ENCODE measurements at places on chromosomes 16 and 17. TPM values are rescaled to one million over a fixed set of nuclear protein-coding genes. Genes with fewer than 3 reads are reported as not detected.

- no peak for DNase-seq
- H3K27ac ChIP-seq: no peak overlapping the region
- H3K4me1 ChIP-seq: no peaks in the 10 kb centered on the region
- no peaks in the 10 kb centered on the region for H3K27me3 ChIP-seq
- H3K36me3 ChIP-seq: no peaks in the 10 kb centered on the region
- no peak overlapping the region for H3K4me3 ChIP-seq
Observed at GRCh38 chr16:11395949-11396240, 50.6 kb downstream of the RMI2 start.

DNA sequence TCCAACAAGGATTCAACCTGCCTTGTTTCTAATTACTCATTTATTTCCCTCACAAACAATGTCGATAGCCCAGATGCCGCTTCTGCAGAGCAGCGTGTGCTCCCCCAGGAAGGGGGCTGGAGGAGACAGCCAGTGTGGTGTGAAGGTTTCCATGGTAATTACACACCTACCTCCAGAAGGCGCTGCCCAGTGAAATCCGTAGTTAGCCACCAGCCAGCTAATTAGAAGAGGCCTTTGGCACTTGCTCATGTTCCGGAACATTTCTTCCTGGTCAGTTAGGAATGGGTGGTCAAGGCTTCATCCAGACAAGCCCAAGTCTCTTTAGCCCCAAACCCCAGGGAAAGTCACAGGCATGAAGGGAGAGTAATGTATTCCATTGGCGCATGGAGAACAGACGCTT, 342.5 kb upstream of the C16orf82 start:
- DNase-seq: peak; percentile 75
- H3K36me3 ChIP-seq: no peaks in the 10 kb centered on the region
- H3K4me1 ChIP-seq: no peaks in the 10 kb centered on the region
- H3K4me3 ChIP-seq: no peak overlapping the region
- H3K27ac ChIP-seq: no peak overlapping the region
- no peaks in the 10 kb centered on the region for H3K27me3 ChIP-seq

- no peaks in the 10 kb centered on the region for H3K36me3 ChIP-seq
- H3K4me3 ChIP-seq: no peak overlapping the region
- H3K4me1 ChIP-seq: peaks cover 6% of the 10 kb centered on the region
- H3K27ac ChIP-seq: peak overlapping the region; percentile 80
Observed at GRCh38 chr16:69482410-69482991, 58.1 kb downstream of the CYB5B start.

The CTF1 gene
- total RNA-seq: 7.3 TPM

The TEX14 gene
- total RNA-seq: 0.22 TPM

Measured in kidney (tissue), 22 donors.